Ureter (tissue), 1 donor: ENCODE measurements at places on chromosomes 7 and 10. TPM values are rescaled to one million over a fixed set of nuclear protein-coding genes. Genes with fewer than 3 reads are reported as not detected.

- DNase-seq, result no peak
Measured at GRCh38 chr10:4151466-4151865, 366.5 kb upstream of the KLF6 start.

GRCh38 chr10:114624951-114625780 is 32.9 kb downstream of the ABLIM1 start:
- DNase-seq, result no peak

DNA sequence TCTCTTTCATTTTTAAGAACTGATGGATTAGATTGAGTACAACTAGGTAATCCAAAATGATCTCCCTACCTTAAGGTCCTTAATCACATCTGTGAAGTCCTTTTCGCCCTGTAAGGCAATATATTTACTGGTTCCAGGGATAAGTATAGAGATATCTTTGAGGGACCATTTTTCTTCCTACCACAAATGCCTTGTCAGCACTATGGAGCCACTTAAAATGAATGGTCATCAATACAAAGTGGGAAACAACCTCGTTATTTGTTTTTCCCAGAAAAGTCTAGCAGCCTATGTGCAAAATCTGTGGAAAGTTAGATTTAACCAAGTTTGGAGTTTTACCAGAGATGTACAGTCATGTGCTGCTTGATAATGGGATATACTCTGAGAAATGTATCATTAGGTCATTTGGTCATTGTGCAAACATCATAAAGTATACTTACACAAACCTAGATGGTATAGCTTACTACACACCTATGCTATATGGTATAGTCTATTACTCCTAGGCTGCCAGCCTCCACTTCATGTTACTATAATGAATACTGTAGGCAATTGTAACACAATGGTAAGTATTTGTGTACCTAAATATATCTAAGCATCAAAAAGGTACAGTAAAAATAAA is 366.2 kb upstream of the TMEM229A start:
- DNase-seq, result no peak

DNA sequence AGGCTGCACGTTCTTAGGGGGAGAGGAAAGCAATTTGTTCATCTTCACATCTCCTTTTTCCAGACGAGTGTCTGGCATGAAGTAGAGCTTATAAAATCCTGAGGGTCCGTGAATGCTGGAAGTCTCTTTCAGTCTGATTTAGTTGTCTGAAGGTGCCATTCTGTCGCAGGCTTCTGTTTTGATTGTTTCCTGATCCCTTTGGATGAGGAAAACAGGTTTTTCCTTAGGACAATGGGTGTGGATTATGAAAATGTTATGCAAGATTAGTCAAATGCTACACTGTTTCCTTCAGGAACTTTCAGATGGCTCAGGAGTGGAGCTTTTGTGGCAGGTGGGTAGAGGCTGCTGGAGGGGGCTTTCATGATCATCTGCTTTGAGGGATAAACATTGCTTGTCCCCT is at the start of gene ITPRID1:
Gene ITPRID1 (plus strand): TSS at position 301 of the 400 bp plus-strand sequence. CDS start 38,935 bp downstream, outside the sequence.
- DNase-seq, result no peak

- DNase-seq, result no peak
Measured at GRCh38 chr10:77351386-77351785, 286.2 kb downstream of the KCNMA1 start.

DNA sequence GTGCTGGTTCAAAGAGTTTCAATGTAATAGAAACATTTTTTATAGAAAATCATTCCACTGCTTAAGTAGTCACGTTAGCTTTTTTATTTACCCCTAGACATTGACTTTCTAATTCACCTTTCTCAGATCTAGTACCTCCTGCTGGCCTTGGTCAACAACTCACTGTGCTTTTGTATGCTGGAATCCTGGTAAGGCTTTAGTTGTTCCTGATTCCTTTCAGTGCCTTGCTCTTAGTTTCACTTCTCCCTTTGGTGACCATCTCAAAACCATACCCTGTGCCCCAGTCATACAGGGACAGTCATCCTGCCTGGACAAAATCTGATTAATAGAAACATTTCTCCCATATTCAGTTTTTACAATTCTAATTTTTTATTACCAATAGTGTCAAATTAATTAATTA is 130.2 kb downstream of the GPR37 start:
- no peak for DNase-seq

DNA sequence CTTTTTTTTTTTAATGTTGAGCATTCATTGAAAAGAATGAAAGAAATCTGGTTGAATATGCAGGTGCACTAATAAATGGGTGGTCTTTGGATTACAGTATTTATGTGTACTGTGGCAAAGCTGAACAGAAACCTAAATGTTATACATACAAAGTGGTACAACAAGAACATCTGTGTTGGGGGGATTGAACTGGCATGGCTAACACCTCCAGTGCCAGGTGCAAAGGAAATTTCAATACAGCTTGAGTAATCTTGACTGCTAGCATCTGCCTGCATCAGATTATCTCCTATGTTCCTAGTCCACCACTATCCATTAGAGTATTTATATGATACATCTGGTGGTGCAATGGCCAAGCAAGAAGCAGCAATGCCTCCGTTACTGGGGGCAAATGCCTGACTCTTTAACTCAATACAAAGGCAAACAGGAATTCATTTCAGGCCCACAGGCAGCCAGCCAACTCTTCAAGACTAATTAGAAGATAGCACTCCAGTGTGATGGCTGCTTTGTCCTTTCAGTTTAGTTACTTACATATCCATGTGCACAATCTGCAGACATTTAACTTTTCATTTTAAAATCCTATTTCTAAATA is 220.5 kb upstream of the ETV1 start:
- DNase-seq, result no peak

GRCh38 chr10:43160046-43160920 is 22.0 kb downstream of the CSGALNACT2 start:
- no peak for DNase-seq

GRCh38 chr7:111914291-111914690 is 291.9 kb downstream of the DOCK4 start:
- no peak for DNase-seq

DNA sequence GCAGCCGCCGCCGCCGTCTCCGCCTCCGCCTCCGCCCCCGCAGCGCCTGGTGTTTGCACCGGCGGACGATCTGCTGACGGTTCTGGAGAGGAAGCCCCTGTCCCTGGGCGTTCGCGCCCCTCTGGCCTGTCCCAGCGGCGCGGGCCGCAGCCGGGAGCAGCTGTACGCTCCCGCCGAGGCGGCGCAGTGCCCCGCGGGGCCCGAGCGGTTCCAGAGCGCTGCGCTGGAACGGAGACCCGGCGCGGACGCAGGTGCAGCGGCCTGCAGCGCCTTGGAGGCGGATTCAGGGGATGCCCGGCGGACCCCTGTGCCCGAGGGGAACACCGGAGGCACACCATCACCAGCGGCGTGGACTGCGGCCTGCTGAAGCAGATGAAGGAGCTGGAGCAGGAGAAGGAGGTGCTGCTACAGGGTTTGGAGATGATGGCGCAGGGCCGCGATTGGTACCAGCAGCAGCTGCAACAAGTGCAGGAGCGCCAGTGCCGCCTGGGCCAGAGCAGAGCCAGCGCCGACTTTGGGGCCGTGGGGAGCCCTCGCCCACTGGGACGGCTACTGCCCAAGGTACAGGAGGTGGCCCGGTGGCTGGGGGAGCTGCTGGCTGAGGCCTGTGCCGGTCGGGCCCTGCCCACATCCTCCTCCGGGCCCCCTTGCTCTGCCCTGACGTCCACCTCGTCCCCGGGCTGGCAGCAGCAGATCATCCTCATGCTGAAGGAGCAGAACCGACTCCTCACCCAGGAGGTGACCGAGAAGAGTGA is 24.8 kb upstream of the ZNF735 start:
- DNase-seq, result no peak

DNA sequence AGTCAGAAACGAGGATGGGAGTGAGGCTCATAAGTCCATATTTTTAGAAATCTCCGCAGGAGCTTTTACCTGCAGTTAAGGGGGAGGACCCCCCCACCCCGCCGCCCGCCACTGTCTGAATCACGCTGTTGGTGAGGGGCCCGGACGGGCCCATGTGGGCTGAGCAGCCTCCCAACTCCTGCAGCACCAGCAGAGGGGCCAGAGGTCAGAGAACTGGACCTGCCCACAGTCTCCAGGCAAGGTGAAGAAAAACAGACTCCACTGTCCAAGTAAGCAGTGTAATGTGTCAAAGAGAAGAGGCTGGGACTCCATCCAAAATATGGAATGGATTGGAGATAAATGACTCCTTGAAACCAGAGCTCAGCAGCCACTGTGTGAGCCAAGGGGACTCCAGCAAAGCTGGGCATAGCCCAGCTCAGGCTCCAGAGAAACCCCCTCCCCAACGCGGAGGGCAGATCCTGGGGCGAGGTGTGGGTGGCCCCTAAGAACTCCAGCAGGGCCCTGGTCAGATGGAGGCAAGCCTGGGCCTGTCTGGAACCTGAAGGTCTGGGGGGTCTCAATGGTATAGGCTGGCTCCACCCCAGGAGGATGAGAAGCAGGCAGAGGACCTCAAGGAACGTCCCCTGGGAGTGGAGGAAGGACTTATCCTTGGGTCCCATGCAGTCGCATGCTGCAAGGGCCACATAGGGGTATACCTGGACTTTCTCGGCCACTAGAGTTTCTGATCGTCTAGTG is 128.5 kb upstream of the TNS3 start:
- DNase-seq, result no peak

DNA sequence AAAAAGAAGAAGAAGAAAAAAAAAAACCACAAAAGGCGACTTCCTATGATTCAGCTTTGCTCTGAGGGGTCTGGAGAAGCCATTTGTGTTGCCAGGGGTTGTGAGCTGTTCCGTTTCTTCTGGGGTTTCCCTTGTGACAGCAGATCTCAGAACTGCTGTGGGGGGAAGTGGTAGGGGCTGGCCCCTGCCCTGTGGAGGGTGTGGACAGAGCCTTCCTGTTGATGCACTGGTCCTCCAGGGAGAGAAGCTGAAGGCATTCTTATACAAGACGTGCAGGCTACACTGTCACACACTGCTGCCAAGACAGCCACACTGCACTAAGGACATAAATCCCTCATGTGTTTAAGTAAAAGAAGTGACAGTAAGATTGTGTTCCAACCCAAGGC is 17.3 kb upstream of the CSGALNACT2 start:
- no peak for DNase-seq

DNA sequence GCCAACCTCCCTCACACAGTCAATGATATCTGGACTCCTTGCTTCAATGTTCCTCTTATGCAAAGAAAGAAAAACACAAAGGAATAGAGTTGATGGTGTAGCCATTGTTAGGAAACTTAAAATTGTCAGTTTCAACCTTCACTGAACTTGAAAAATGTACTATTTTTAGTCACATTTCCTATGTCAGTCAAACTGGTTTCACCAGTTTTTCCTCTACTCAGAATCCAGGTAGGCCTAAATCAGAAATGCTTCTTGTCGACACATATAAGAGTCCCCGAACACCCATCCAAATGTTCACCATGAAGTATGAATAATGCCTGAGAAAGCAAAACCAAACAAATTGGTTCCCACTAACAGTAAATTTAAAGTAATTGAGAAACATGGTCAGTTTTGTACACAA is 42.4 kb upstream of the ZMYND11 start:
- DNase-seq, result no peak

DNA sequence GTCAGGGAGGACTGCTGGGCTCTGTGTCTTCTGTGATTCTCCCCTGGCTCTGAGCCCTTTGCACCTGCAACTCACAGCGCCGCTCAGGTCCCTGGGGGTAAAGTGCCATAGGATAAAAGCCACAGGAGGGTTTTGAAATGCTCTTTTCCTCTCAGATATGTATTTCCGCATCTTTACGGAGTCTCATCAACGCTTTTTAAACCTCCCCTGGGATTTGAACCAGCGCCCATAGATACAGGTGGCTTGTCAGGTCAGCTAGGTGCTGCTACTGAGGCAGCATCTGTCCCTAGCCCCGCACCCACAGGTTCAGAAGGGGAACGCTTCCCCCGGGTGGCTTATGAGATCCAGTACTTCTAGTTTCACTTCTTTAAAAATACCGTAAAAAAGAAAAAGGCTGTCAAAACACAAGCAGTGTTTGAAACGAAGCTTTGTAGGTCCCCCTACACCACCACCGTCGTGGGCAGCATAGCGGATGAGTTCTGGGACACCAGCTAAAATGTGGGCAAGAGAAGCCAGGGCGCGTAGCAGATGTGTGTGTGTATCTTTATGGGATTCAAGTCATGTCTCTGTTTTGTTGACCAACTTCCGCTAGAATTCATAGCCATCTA is 173.5 kb downstream of the CUX1 start:
- no peak for DNase-seq

DNA sequence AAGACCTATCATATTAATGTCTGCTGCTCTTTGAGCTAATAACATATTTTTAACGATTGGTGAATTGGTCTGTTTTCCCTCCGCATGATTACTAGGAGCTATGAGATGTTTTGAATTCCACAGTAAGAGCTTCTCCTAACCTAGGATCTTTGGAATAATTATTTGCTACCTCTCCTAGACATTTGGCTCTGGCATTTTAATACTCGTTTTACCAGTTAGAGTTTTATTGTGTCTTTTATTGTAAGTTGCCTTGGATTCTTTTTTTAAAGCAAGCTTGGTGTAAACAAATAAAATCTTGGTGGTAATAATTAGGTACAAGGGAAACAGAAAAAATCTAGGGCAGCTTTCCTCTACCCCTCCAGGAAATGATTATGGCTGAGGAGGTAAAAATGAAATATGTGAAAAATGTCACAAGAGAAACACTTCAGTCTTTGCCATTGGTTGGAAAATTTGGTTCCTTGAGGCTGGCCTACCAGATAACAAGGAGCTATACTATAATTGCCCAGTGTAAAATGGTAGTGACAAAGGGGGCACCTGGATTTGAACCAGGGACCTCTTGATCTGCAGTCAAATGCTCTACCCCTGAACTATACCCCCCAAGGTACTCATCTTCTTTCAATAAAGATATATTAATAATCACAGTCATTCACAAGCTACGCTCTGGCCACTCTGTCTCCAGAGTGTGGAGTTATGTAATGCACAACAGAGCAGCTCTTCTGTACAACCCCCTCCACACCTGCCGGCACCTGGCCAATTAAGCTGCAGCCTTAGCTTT is 85.4 kb downstream of the ZNF777 start:
- no peak for DNase-seq

- DNase-seq, result no peak
Measured at GRCh38 chr7:2105280-2105679, 127.5 kb downstream of the MAD1L1 start.

GRCh38 chr10:50585921-50586739 is 37.6 kb downstream of the SGMS1 start:
- no peak for DNase-seq

DNA sequence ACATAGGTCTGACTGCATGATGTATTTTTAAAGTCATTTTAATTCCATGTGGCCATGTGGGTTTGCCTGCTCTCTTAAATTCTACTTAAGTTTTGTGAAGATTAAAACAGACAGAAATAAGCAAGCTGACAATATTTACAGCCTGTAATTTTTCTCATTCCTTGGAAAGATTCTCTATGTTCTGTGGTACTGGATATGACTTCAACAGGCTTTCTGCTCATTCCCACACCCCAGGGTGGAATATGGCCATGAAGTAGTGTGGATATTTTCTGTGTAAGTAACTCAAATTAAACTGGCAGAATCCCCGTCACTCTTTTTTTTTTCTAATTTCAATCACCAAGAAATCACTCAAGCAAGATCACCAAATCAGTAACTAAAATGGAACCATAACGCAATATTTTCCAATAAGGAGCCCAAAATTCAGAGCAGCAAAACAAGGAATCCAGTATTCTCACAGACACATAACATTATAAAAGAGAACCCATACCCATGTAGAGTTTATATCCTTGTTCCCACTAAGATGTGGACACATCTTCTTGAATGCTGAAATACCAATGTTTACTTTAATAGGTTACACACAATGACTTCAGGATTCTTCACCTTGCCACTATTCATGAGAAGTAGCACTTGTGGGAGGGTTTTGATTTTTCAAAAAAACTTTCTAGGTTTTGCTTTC is 5.7 kb downstream of the HOXA5 start:
- DNase-seq, result no peak

Gene HOXA10
- total RNA-seq, result 15.3 TPM

Gene EPO
- 0.68 TPM for total RNA-seq

Gene VSTM4
- 16.0 TPM for total RNA-seq

Gene SPDYE16
- 1.3 TPM for total RNA-seq

Gene UNCX
- total RNA-seq, result not detected

Gene NANOS1
- total RNA-seq, result 0.52 TPM

Gene TYW1B
- 5.0 TPM for total RNA-seq
